ENCODE measurements at places on chromosomes 1 and 21. TPM values are rescaled to one million over a fixed set of nuclear protein-coding genes. Genes with fewer than 3 reads are reported as not detected.

The CA6 gene
- not detected for total RNA-seq

The TTC22 gene
- total RNA-seq, result 8.5 TPM

The BACE2 gene
- total RNA-seq, result 34.6 TPM

The RHD gene
- total RNA-seq, result not detected

The LIN9 gene
- 5.7 TPM for total RNA-seq

The DDR2 gene
- total RNA-seq, result 40.2 TPM

DNA sequence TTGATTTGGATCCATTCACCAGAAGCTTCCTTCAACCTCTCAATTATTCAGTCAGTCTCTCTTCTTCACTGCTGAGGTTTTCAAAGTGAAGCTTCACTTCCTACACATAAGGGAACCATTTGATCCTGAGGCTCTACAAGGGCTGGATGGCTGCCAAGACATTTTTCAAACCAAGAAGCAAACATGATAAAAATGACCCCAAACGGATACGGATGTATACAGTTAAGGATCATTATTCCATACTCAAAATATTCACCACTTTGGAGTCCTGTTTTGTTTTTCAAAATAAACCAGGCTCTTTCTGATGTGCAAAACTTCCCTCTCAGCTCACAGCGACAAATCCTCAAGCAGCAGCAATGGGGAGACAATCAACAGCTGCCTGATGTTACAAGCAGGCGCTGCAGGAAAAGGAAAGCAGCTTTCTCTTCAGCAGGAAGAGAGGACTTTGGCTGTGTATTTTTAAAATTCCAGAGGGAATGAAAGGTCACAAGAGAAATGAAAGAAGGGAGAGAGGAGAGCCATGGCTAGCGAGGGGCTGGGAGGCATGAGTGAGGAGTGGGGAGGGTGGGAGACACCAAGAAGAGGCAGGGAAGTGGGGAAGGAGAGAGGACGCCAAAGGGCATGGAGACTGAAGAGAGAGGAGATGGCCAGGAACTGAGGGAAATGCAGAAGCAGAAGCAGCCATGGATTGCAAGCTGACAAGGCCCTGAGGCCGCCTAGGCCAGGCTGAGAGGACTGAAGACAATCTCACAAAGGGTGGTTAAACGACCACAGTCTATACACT, 145.4 kb downstream of the SLC45A1 start:
- peak; percentile 45 for DNase-seq
- H3K27ac ChIP-seq, result peak overlapping the region; percentile 72
- H3K27me3 ChIP-seq, result no peaks in the 10 kb centered on the region
- no peaks in the 10 kb centered on the region for H3K36me3 ChIP-seq

DNA sequence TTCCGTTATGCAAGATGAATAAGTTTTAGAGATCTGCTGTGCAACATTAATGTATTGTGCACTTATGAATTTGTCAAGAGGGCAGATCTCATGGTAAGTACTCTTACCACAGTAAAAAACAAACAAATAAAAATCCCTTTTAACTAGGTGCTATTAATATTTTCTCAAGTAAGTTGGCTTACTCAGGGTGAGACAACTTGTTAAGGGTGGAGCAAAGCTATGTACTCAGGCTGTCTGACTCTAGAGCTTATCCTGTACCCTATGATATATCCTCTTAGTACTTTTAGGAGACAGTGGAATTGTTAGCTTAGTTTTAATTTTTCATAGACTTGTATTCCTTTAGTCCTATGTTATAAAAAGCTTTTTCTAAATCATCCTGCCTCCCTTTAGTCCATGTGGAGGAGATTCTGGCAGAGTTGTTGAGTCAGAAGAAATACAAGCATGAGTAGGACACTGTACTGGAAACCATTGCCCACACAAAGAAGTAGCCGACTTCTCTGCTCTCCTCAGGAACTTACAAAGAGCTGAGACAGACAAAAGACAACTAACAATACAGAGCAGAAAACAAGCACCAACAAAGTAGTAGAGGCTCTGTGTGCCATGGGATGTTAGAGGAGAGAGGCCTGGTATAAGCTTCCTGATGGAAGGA, 49.2 kb downstream of the S1PR1 start:
- no peaks in the 10 kb centered on the region for H3K27me3 ChIP-seq
- no peak overlapping the region for H3K27ac ChIP-seq
- peaks cover 22% of the 10 kb centered on the region for H3K4me1 ChIP-seq
- H3K4me3 ChIP-seq, result no peak overlapping the region

GRCh38 chr1:52636721-52637695, 4.0 kb downstream of the SHISAL2A start:
- no peak overlapping the region for H3K4me3 ChIP-seq
- no peak overlapping the region for H3K27ac ChIP-seq
- H3K36me3 ChIP-seq, result no peaks in the 10 kb centered on the region
- peaks cover 21% of the 10 kb centered on the region for H3K4me1 ChIP-seq
- DNase-seq, result no peak

GRCh38 chr21:31075848-31076247, 37.6 kb upstream of the KRTAP19-8 start:
- no peaks in the 10 kb centered on the region for H3K36me3 ChIP-seq
- H3K27ac ChIP-seq, result no peak overlapping the region
- H3K4me3 ChIP-seq, result no peak overlapping the region

GRCh38 chr1:162059721-162060120, 9.8 kb upstream of the NOS1AP start:
- H3K27ac ChIP-seq, result no peak overlapping the region
- H3K36me3 ChIP-seq, result no peaks in the 10 kb centered on the region
- H3K27me3 ChIP-seq, result no peaks in the 10 kb centered on the region
- H3K4me1 ChIP-seq, result peaks cover 12% of the 10 kb centered on the region

DNA sequence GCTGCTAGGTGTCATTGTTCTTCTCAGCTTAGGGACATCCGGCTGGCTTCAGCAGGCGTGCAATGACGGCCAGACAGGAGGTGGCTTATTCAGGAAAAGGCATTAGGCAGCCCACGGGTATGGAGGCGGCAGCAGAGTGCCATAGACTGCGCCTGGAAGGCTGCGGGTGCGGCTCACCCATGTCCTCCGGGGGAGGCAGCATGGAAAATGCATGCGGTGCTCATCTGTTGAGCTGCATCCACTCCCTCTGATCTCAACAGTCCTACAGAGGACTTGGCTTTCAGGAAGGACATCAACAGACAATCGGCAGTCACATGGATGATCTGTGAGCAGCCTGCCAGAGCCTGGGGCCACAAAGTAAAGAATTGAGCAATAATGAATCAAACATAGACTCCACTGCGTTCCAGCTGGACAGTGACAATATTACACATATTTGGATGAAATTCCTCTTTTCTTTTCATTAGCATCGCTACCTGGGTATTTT, 42.9 kb downstream of the UMODL1 start:
- no peak for DNase-seq
- no peak overlapping the region for H3K4me3 ChIP-seq
- H3K27ac ChIP-seq, result no peak overlapping the region
- peaks cover 5% of the 10 kb centered on the region for H3K27me3 ChIP-seq
- H3K4me1 ChIP-seq, result no peaks in the 10 kb centered on the region
- H3K36me3 ChIP-seq, result no peaks in the 10 kb centered on the region

GRCh38 chr21:33037501-33037900, 11.8 kb downstream of the OLIG2 start:
- no peak for DNase-seq
- peaks cover 73% of the 10 kb centered on the region for H3K27me3 ChIP-seq
- no peaks in the 10 kb centered on the region for H3K4me1 ChIP-seq
- no peak overlapping the region for H3K4me3 ChIP-seq
- no peaks in the 10 kb centered on the region for H3K36me3 ChIP-seq

DNA sequence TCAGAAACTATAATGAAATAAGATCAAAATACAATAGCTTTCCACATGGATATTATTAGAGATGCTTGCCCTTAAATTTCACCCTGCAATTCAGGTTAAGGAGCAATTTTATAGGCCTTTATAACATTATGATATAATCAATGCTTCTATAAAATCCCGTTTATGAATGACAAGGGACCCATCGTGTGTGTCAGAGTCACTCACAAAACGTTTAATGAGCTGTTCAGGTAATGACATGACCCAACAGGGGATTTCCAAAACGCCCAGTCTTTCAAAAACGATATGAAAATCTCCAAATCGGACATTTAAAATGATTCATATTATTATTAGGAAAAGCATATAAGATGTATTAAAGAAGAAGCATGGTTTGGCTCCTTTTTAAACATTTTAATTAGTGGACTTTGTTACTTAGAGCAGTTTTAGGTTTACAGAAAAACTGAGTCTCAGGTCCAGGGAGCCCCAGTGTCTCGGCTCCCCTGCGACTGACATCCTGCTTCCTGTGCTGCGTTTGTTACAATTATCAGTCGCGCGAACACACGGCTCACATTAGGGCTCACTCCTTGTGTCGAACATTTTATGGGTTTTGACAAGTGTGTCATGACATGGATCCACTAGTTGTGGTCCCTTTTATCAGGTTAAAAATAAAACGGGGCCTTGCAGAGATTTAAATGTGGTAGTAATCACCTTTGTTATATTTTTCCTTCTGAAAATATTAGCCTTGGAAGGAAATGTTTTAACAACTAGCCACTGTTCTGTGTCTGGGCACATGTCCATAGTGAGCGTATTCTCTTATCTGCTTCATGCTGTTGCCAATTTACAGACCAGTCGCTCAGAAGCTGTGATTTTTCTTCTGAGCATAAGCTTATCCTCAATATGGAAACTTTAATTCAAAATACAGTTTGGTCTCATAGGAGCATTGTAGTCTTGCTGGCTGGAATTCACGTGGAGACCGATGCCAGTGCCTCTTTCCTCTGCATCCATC, 52.0 kb upstream of the POFUT2 start:
- no peak for DNase-seq
- H3K4me1 ChIP-seq, result peaks cover 9% of the 10 kb centered on the region
- no peak overlapping the region for H3K4me3 ChIP-seq
- H3K27me3 ChIP-seq, result no peaks in the 10 kb centered on the region
- no peaks in the 10 kb centered on the region for H3K36me3 ChIP-seq

DNA sequence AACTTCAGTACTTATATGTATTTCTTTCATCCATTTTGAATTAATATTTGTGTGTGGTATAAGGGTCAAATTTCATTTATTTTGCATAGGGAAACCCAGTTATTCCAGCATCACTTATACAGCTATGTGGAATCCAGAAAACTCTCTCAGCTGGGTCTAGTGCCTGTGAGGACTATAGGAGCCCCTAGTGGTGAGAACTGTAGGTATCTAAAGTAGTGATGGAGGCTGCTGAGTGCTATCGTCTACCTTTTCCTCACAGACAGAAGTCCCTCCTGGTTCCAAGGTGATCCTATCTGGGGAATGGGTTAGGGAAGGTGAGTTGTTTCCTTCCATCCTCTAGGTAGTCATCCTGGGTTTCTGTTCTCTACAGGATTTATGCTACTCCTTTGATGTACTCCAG, 352.0 kb upstream of the C1orf87 start:
- no peak overlapping the region for H3K27ac ChIP-seq
- H3K4me1 ChIP-seq, result no peaks in the 10 kb centered on the region
- peak; percentile 36 for DNase-seq
- H3K36me3 ChIP-seq, result no peaks in the 10 kb centered on the region

DNA sequence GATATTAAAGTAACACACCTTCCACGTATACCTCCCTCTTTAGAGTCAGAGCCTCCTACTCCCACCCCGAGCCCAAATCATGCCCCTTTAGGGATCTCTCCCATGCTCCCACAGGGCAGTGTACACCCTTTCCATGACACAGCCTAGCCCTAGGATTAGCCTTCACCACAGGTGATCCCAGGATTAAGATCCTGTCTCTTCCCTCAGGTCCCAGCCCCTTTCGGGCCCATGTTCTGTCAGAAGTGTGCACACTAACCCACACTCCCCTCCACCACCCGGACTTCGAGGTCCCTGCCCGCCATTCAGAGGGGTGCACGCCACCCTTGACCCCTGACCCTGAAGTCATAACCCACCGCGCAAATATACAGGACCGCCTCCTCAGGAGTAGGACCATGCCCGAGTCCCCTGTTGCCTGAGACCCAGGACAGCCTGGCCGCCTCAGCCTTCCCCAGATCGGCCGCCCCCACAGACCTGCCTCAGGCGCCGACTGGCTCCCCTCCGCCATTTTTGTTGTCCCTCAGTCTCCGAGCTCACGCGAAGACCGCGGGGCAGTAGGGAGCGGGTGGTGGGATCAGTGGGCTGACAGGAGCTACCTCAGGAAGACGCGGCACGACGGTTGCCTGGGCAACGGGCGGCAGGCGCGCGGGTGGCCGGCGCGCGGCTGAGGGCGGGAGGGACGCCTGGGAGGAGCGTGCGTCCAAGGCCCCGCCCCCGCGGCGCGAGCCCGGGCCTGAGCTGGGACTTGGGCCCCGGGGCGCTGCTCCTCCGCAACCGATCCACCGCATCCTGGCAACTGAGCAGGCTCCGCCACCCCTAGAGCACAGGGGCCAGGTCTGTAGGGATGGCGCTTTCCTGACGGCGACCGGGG, at the start of gene AGBL4:
AGBL4 (minus strand) TSS at position 663 of the 868 bp plus-strand sequence.
- no peak within 1 kb of the TSS for H3K4me3 ChIP-seq
- no peaks in the 10 kb centered on the region for H3K36me3 ChIP-seq
- H3K27me3 ChIP-seq, result no peaks in the 10 kb centered on the region
- H3K27ac ChIP-seq, result no peak within 1 kb of the TSS
- H3K4me1 ChIP-seq, result no peaks in the 10 kb centered on the region

DNA sequence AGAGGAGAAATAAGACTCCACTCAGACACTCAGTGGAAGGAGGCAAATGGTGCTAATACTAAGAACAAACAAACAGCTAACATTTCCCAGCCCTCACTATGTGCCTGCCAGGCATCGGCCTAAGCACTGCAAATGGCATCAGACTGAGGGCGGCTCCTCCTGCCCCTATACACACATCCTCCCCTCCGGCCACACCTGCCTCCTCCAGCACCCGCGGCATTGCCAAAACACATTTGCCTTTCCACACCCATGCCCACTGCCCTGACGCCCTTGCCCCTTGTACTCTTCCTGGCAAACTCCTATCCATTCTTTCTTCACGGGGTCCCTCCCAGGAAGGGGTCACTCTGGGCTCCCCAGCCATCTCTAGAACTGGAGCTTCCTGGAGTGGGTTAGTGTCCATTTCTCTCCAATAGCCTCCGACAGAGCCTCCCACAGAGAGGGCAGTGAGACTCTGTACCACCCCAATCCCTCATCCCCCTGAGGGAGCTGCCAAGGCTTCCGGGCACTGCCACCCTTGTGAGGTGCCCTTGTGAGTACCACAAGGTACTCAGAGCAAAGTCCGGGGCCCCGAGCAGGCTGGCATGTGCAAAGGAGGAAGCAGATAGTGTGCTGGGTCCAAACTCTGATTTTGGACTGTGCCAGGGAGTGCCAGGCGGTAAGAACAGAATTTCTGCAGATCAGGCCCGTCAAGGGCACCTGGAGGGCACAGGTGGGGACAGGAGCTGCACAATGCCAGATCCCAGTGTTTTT, 959 bp downstream of the AKR7A3 start:
- no peaks in the 10 kb centered on the region for H3K36me3 ChIP-seq
- H3K27ac ChIP-seq, result no peak overlapping the region
- H3K27me3 ChIP-seq, result no peaks in the 10 kb centered on the region
- no peak overlapping the region for H3K4me3 ChIP-seq

DNA sequence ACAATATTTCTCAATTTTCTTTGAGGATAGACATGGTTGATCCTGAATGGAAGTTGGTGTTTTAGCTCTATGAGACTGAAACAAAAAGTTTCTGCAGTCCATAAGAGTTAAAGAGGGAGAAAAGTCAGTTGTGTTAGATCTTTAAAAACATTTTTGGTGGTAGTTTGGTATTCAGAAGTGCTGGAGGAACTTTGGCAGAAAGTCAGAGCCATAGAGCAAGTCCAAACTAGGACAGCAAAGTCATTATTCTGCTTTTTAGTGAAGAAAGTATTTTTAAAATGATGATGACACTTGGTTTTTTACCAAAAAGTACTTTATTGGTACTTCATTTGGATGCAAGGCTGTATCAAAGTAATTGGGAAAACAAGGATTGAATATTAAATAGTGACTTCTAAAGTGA, 41.8 kb downstream of the FNBP1L start:
- no peak for DNase-seq
- H3K27me3 ChIP-seq, result no peaks in the 10 kb centered on the region
- H3K27ac ChIP-seq, result no peak overlapping the region

GRCh38 chr1:214823311-214824117, 220.5 kb downstream of the CENPF start:
- no peak overlapping the region for H3K4me3 ChIP-seq
- no peaks in the 10 kb centered on the region for H3K36me3 ChIP-seq
- no peaks in the 10 kb centered on the region for H3K27me3 ChIP-seq
- no peak for DNase-seq
- no peaks in the 10 kb centered on the region for H3K4me1 ChIP-seq

Measured in hepatocyte (in vitro differentiated cells).